CD4-positive, alpha-beta T cell treated with Interleukin-17A for 1 hour (primary cell): ENCODE measurements at places on chromosomes 7 and 10.

DNA sequence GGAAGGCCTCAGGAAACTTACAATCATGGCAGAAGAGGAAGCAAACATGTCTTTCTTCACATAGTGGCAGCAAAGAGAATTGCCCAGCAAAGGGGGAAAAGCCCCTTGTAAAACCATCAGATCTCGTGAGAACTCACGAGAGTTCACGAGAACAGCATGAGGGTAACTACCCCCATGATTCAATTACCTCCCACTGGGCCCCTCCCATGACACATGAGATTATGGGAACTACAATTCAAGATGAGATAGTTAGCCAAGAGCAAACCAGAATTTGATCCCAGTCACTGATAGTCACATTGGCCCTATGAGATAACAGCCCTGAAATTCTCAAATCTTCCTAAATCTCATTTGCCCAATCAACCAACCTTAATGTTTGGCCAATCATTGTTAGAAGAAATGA lies 18.2 kb upstream of the ITPRID1 start:
- DNase-seq: no peak

- no peak for DNase-seq
These were observed 557.1 kb downstream of the PTPRN2 start for GRCh38 chr7:158030566-158030965.

- no peak for DNase-seq
These were observed 457.6 kb upstream of the KLF6 start for GRCh38 chr10:4242561-4243035.

DNA sequence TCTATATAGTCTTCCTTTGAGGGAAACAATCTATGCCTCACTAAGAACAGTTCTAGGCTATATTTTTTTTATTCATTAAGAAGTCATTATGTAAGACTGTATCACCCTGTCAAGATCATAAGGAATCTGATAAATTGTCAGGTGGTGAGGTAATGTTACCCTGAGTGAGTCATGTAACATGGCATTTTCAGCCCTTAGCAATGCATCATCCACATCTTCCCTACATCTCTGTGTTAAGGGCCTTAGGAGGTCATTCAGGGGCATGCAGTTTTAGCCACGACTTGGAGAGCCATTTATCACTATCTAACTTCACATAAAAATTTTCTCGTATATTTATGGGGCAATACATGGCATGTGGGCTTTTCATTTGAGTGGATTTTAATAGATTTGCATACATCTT lies 924.5 kb upstream of the MBL2 start:
- no peak for DNase-seq

GRCh38 chr7:55512635-55513191 lies 59.6 kb downstream of the VOPP1 start:
- DNase-seq: no peak

GRCh38 chr7:863106-863505 lies 13.2 kb upstream of the GET4 start:
- DNase-seq: no peak

- DNase-seq: no peak
These were observed 169.9 kb upstream of the PPP2R2D start for GRCh38 chr10:131730771-131731497.

DNA sequence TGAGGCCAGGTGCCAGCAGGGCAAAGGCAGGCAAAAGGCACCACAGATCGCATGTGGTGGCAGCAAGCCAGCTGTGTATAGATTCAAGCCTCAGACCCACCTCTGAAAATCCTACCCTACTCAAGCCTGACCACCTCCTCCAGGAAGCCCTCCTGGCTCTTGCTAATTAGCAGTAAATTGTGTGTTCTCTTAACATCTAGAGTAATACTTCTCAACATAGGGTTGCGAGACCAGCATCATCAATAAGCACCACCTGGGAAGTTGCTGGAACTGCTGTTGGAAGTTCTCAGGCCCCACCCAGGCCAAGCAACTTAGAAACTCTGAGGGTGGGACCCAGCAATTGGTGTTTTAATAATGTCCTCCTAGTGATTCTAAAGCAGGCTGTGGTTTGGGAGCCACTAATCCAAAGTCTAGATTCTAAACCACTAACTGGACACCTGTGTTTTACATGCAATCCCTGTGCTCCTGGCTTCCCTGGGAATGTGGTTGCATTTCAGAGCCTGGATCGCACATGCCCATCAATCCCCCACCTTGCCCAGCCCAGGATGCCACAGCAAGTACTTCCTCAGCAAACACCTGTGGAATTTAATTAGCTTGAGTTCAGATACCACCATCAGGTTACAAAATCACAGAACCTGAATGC lies 46.2 kb downstream of the KCNMA1 start:
- no peak for DNase-seq

DNA sequence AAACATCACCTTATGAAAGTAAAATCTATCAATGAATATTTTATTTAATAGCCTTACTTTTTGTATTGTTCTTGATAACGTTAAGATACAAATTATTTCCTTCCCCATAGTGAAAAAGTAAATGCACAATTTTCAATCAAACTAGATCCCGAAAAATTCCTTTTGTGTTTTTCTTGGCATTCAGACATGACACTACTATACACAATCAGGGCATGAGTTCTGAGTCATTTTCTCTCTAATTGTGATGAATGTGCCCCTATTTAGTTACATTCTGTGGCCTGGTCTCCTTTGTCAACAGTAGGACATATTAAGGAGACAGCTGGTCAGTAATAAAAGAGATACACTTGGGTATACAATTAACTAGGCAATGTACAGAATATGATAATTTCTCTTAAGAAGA lies 19.8 kb downstream of the COL1A2 start:
- no peak for DNase-seq
